Activated CD4-positive, alpha-beta T cell treated with anti-CD3 and anti-CD28 coated beads, Interleukin-2, amount 10 ng/mL, durations not matched to agents 24 days and 14 days (primary cell): ENCODE measurements at places on chromosomes 13 and 19.

DNA sequence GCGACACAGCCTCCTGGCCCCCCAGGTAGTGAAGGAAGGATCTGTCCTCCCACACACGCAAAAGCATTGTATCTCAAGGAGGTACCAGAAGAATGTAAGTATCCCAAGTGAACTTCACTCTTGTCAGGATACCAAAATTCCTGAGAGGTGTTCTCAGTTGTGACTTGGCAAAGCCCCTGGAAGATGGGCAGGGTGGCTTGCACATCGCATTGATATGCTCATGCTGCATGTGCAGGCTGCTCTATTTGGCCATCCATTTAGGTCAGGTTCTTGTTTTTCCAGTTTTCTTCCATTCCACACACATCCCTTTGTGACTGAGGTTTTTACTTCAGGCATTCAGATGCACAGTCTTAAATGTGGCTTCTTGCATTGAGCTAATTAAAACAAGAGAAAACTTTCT lies 382.8 kb downstream of the FOXO1 start:
- no peak for DNase-seq

GRCh38 chr13:49584771-49585182 lies 581 bp downstream of the RCBTB1 start:
- DNase-seq = peak; percentile 67

- DNase-seq = peak; percentile 80
These were observed 20.4 kb downstream of the LMTK3 start for GRCh38 chr19:48490981-48491792.

DNA sequence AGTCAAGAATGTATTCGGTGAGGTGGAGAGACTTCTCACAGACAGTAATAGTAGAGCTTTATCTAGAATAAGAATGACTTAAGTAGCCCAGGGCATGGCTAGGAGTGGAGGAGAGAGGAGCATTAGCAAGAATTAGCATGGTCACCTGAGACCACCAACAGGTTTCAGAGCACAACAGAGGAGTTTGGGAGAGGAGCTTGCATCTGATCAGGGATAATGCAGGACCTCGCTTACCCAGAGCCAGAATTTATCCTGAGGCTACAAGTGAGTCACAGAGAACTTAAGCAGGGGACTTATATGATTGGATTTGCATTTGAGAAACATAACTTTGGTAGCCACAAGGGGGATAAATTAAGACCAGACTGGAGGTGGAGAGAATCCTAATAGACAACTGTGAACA lies 102.1 kb upstream of the FNDC3A start:
- DNase-seq = no peak

DNA sequence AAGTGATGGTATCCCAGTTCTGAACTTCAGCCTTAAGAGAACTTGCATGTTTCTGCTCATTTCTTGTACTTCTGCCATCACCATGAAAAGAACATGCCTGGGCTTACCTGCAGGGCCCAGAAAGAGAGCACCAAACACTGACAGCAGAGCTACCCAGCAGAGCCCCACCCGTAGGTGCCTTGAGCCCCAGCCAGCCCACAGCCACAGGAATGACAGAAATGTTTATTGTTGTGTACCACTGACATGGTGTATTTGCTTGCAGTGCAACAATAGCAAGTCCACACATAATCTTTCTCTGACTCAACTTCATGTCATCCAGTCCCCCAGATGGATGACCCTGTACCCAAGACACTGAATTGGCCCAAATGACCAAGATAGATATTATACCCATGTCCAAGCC lies 195.2 kb downstream of the TSHZ3 start:
- DNase-seq = no peak

DNA sequence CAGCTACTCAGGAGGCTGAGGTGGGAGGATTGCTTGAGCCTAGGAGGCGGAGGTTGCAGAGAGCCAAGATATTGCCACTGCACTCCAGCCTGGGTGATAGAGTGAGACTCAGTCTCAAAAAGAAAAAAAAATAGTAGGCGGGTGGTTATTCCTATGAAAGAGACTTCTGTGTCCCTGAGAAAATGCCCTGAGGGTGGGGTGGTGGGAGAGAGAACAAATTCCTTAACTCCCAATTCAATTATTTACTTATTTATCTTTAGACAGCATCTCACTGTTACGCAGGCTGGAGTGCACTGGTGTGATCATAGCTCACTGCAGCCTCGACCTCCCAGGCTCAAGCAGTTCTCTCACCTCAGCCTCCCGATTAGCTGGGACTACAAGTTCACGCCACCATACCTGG lies 10.3 kb upstream of the EEF2 start:
- DNase-seq = no peak

- DNase-seq = no peak
These were observed 33.8 kb downstream of the KBTBD6 start for GRCh38 chr13:41098761-41099160.

DNA sequence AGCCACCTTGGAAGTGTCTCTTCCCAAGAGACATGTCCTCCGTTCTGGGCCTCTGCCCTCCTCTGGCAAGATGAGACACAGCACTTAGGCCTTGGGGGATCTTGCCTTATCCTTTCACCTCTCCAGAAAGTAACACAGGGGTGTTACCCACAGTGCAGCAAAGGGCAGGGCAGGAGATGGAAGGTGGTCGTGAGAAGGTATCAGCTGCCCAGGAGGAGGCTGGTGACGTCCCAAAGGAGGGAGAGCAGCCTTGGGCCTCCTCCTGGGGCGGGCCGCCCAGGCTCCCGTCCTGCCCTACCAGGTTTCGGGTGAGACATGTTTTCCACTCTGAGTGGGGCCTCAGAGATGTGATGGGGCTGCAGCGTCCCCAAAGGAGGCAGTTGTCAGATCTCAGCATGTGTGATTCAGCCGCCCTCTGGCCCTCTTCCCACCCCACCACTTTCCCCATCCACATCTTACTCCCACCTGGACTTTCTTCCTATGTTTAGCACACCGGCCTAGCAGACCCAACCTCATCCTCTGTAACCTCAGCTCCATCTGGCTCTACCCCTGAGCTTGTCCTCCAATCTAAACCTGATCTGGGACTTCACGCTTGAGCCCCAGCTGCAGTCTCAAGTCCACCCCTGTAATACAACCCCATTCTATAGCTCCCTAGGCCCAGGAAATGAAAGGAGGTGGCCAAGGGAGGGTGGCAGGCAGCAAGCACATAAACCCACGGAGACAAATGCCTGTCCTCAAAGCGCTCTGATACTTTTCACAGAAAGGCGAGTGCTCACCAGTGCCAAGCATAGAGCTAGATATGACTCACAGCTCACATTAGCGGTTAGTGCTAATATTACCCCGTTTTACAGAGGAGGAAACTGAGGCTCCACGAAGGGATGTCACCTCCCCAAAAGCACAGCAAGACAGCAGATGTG lies 9.3 kb downstream of the POU2F2 start:
- DNase-seq = peak; percentile 85
